Thymus (tissue), 14 donors: ENCODE measurements at places on chromosomes 1 and 21. TPM values are rescaled to one million over a fixed set of nuclear protein-coding genes. Genes with fewer than 3 reads are reported as not detected.

Gene SPRR2G
- 0.19 TPM for total RNA-seq

DNA sequence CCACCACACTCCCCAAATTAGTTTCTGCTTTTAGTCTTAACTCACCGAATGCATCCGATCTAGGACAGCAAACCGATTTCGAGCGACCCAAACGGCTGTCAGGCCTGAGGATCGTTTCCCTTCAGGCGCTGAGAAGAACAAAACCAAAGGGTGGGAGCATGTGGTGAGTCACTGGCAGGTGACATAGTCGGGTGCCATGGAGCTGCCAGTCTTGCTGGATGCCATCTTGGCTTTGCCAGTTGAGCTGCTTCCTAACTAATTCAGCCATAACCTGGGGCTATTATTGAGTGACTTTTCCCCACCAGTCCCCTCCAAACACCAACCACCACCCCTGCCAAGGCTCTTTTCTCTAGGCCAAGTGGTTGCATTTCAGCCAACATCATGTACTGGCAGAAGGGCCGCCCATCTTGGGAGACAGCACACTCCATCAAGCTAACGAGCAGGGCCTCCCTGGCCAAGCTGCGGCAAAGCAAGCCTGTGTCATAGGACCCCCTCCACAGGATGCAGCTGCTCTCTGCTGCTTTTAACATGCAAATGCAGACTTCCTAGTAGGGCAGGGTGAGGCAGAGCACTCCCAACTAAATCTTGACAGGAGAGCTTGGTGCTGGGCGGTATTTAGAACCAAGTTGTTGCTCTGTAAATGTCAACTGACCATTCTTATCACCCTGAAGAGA lies 22.3 kb upstream of the PEX19 start:
- H3K27me3 ChIP-seq, result no peaks in the 10 kb centered on the region

DNA sequence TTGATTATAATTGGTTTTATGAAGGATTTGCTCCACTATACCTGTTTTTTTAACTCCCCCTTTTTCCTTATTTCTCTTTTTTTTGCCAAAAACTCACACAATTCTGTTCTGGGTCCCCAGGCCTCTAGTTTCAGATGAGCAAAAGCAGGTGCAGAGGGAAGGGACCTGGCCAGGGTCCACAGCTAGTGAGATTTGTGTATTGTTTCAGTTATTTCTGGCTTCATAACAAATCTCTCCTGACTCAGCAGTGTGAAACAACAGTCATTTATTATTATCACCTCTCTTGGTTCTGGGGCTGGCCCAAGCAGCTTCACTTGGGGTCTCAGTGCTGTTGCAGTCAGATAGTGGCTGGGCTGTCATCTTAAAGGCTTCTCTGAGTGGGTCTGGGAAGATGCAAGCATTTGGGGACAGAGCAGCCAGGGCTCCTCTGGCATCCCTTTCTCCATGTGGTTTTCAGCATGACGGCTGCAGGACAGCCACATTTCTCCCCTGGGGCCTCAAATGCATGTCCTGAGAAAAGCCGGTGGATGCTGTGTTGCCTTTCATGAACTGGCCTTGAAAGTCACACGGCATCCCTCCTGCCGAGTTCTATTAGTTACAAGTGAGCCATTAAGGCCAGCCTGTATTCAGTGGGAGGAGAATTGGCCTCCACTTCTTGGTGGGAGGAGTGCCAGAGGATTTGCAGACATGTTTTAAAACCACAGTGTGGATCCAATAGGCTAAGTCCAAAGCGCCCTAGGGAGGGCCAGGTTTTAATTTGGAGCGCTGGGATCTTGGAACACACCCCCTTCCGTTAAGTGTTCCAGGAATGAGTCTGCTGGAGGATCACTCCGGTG lies 137.1 kb downstream of the CAMTA1 start:
- no peak overlapping the region for H3K4me3 ChIP-seq
- no peaks in the 10 kb centered on the region for H3K36me3 ChIP-seq
- peaks cover 3% of the 10 kb centered on the region for H3K4me1 ChIP-seq
- DNase-seq, result no peak

DNA sequence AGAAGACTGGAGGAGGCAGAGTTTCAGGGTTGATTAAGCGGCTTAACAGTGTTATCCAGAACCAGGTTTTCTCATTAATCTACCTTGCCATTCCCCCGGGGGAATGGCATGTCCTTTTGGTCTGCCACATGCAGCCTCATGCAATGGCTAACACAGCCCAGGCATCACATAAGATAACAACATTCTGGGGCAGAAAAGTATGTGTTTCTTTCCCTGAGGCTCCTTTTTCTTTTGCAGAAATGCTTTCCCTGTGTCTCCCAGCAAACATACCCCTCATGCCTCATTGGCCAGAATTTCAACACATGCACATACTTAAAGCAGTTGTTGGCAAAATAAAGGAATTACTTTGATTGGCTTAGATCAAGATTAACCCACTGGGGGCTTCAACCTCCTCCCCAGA lies 98.6 kb downstream of the OMA1 start:
- no peaks in the 10 kb centered on the region for H3K4me1 ChIP-seq
- no peaks in the 10 kb centered on the region for H3K36me3 ChIP-seq
- H3K27me3 ChIP-seq, result no peaks in the 10 kb centered on the region
- H3K27ac ChIP-seq, result no peak overlapping the region
- no peak for DNase-seq
- no peak overlapping the region for H3K4me3 ChIP-seq

DNA sequence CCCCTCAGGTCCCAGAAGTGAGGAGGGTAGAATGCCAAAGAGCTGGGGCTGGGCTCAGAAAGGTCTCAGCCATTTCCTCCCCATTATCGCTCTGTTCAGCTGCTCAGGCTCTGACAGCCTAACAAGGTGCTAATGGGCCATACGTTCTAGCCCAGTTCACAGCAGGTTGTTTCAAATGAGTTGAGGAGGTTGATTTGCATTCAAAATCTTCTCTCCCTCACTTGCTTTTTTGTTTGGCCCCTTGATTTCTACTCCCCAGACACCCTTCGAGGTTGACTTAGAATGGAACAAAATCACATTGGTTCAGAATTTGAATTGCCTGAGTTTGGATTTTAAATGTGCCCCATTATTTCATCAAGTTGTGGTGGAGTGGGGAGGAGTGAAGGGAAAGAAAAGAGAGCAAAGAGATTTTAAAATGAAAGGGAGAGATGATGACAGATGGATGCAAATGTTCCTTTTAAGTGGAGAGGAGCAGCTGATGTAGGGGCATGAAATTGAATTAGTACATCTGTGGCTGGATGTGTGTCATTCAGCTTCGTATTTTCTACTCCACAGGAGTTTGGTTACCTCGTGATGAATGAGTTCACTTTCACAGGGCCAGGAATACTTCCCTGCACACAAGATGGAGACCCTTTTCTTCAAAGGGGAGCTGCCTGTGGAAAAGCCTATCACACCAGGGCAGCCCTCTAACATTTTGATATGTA lies 425.8 kb upstream of the CAMK1G start:
- H3K27ac ChIP-seq, result no peak overlapping the region
- no peaks in the 10 kb centered on the region for H3K4me1 ChIP-seq
- H3K27me3 ChIP-seq, result no peaks in the 10 kb centered on the region
- no peak for DNase-seq
- H3K36me3 ChIP-seq, result no peaks in the 10 kb centered on the region

DNA sequence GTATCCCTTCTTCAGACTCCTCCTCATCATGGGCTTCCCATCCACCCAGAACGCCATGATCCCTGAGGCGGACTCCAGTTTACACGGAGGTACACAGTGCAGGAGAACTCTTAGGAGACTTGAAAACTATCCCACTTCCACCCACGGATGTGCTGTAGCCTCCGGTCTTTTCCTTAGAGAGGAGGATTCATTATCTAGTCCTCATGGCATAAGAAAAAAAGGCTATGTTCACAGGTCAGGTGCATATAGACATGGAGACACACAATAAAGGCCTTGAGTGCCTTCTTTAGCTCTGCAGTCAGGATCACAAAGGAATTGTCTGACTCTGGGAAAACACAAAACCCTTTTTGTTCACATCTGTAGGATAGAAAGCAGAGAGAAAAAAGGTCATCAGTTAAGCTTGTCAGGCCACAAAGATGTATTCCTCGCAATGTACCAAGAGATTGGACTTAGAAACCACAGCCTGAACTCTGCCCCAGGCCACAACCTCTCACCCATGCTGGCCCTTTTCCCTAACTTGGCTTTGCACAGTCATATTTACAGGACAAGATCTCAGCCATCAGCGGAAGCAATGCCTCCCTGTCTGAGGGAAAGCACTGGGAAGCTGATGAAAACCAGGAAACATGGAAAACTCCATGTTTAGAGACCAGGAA lies 9.0 kb downstream of the CRP start:
- H3K36me3 ChIP-seq, result no peaks in the 10 kb centered on the region
- no peaks in the 10 kb centered on the region for H3K4me1 ChIP-seq
- H3K4me3 ChIP-seq, result no peak overlapping the region
- DNase-seq, result no peak
- H3K27me3 ChIP-seq, result no peaks in the 10 kb centered on the region

Gene SHISAL2A
- total RNA-seq, result 0.61 TPM
